ENCODE measurements at places on chromosomes 2 and 18.
A peak's percentile ranks its signal among the peaks of the same experiment; 100 is the strongest.

DNA sequence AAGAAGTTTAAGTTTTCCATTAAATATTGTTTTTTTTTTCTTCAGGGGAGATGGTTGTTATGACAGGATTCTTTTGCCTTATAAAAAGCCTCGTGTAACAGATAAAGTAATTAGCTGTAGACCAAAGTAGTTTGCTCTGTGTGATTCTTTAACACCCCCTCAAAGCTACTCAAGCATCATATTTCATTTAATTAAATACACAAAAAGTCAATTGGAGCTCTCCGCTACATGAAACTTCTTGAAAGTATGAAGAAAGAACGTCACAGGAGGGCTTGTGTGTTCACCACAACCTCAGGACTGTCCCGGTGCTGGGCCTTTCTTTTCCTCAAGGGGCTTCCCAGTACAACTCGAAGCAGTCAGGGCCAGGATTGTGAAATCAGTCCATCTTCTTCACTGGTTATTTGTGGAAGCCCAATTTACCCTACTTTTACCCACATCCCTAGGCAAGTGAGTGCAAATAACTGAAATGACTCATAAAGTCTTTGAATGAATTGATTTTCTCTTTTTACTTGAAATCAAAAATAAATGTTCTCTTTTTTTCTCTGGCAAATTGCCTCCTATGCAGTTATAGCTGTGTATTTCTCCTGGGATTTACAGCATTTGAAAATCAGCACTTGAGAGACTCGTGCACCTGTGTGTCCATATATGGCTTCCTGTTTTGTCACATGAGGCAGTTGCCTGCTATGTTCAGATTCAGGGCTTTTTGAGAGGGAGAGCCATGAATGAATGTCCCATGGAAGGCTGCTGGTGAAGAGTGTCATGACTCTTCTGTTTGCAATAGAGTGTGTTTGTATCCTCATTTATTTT, 48.6 kb downstream of the LINC00305 start:
- DNase-seq = no peak

GRCh38 chr2:186531257-186531775, 45.3 kb downstream of the ZC3H15 start:
- no peak for DNase-seq

GRCh38 chr2:100831831-100832230, 11.9 kb downstream of the NPAS2 start:
- DNase-seq = no peak

- peak; percentile 95 for DNase-seq
Observed at GRCh38 chr2:112690853-112691401, 29.9 kb upstream of the NT5DC4 start.

DNA sequence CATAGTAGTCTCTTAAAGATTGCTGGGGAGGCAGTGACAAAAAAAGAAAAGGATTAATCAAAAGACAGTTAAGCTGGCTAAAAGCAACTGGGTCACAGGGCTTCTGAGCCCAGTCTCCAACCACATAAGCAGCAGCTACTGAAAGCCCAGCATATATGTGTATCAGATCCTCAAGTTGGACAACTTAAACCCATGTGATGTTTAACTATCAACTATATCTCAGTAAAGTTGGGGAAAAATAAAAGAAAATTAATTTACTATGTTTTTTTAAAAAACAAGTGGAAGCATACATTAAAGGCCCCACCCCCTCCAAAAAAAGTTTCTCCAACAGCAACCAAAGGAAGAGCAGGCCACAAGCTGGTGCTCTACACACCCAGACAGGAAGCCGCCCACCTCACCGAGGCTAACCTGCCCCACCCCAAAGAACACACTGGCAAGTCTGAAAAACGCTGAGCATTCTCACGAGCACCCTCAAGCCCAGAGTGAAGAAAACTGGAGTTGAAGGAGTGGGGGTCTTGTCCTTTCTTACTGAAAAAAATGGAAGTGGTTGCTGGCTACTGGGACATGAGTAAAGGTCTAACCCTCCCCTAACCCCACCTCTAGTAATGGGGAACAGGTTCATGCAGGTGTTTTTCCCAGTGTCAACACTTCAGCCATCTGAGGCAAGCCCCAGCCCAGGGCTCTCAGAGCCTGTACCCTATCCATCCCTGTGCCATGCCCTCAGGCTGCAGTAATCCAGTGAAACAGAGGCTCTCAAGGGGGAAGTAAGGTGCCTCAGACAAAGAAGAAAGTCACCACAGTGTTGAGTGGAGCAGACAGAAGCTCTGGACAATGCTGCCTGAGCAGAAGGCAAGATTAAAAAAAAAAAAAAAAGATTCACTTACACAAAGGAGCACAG, 106.3 kb downstream of the GYPC start:
- DNase-seq = no peak

DNA sequence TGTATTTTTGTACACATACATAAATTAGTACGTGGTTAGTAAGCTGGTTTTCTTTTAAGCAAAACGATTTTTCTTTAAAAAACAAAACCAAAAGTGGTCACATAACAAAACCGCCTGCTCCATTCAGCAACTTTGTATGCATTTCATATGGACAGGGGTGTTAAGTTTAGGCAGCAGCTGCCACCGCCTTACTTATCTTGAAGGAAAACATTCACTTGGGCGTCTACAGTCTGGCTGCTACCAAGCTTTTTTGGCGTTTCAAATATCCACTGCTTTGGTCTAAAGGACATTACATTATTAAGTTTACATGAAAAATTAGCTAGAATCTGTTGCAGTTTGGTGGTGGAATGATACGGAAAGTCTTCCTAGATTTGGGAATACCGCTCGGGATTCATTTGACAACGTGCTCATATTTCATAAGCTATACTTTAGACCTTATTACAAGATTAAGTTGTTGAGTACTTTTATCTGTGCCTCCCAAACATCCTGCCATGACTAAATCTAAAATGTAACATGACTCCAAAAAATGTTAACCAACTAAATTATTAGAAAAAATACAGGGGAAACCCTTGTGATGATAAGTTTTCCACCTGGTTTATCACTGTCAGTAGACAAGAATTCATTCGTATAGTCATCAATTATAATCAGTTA, 214.8 kb downstream of the NEDD4L start:
- DNase-seq = no peak

GRCh38 chr18:13136904-13137669, 81.5 kb upstream of the LDLRAD4 start:
- peak; percentile 38 for DNase-seq

DNA sequence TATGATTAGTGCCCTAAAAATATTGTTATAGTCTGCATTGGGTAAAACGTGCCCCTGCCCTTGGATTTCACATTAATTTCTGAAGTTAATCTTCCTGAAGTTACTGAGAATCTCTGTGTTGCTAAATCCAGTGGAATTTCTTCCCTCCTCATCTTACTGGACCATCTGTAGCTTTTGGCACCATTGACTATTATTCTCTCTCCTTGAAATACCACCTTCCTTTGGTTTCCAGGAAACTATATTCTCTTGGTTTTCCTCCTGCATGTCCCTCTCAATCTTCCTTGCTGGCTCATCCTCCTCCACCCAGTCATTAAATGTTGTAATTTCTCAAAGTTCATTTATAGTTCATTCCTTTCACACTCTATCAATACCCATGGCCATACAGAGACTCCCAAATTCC, 110.6 kb upstream of the SLC35G4 start:
- DNase-seq = no peak

DNA sequence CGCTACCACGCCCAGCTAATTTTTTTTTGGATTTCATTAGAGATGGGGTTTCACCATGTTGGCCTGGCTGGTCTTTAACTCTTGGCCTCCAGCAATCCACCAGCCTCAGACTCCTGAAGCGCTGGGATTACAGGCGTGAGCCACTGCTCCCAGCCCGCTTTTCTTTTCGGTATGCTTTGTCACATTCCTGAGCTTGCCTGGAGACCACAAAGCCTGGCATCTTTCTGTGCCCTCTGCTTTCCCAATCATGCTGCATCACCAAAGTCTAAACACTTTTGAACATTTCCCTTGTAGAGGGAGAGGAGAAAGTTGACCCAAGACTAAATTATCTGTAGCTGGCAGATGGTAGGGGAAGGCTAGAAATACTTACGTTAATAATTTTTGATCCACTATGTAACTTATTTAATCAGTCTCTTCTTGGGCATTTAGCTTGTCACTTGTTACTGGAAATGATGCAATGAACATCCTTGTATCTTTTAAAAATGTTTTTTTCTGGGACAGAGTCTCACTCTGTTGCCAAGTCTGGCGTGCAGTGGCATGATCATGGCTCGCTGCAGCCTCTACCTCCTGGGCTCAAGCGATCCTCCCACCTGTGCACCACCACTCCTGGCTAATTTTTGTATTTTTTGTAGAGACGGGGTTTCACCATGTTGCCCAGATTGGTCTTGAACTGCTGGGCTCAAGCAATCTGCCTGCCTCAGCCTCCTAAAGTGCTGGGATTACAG, 2.7 kb upstream of the NPC1 start:
- no peak for DNase-seq

GRCh38 chr2:16197504-16198147, 257.3 kb downstream of the MYCN start:
- DNase-seq = no peak

- DNase-seq = no peak
Observed at GRCh38 chr18:703213-703967, 9.0 kb downstream of the ENOSF1 start.

- DNase-seq = no peak
Observed at GRCh38 chr2:238139196-238140039, 950 bp downstream of the KLHL30 start.

- no peak for DNase-seq
Observed at GRCh38 chr2:105504459-105504858, 105.6 kb upstream of the FHL2 start.

DNA sequence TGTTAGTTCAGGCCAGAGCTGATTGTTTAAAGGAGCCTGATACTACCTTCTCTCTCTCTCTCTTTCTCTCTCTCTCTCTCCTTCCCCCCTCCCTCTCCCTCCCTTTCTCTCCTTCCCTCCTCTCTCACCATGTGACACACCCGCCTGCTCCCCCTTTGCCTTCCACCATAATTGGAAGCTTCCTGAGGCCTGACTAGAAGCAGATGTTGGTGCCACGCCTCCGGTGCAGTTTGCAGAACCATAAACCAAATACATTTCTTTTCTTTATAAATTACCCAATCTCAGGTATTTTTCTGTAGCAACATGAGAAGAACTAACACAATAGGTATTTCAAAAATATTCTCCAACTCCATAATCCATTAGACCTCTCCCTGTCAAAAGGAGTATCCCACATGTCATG, 62.4 kb downstream of the ANKRD62 start:
- no peak for DNase-seq

All from GF-D8 (cell line).